Spleen (tissue), 13 donors: ENCODE measurements at places on chromosomes 12 and 14. TPM values are rescaled to one million over a fixed set of nuclear protein-coding genes. Genes with fewer than 3 reads are reported as not detected.

DNM1L gene
- 24.8 TPM for polyA plus RNA-seq

FGF6 gene
- not detected for polyA plus RNA-seq

MIS18BP1 gene
- polyA plus RNA-seq, result 14.3 TPM

SRGAP1 gene
- polyA plus RNA-seq, result 1.8 TPM

NOXRED1 gene
- polyA plus RNA-seq, result 0.32 TPM

OASL gene
- 2.4 TPM for polyA plus RNA-seq

KLHDC1 gene
- 3.2 TPM for polyA plus RNA-seq

GRCh38 chr14:22388669-22389595 lies 200.1 kb downstream of the DAD1 start:
- no peak for DNase-seq

GRCh38 chr12:76013603-76014002 lies 18.0 kb downstream of the PHLDA1 start:
- no peak for DNase-seq

GRCh38 chr14:51185754-51186153 lies 54.3 kb upstream of the TMX1 start:
- DNase-seq, result no peak

DNA sequence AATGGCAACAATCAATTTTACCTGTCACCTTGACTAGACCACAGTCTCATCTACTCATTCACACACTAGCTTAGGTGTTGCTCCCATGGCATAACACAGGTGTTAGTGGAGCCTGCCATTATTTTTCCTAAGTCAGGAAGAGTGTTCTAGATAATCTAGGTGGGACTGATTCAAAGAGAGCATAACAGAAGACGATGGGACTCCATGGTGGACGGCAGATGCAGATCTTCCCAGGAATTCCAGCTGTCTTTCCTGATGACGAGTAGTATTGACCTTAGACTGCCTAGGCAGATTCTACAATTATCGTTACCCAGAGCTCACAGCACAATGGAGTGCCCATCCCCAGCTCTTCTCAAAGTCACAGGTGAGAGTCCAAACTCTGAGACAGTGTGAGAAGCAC lies 589.0 kb downstream of the TMEM121 start:
- no peak for DNase-seq

- DNase-seq, result no peak
These were observed 185.1 kb upstream of the CDKN3 start for GRCh38 chr14:54211551-54212308.
